BJ (cell line): ENCODE measurements at places on chromosomes 3 and 15.

- no peak for DNase-seq
Observed at GRCh38 chr3:47780741-47781684, 680 bp downstream of the SMARCC1 start.

- no peak for DNase-seq
Observed at GRCh38 chr15:98853617-98854420, 153.8 kb downstream of the PGPEP1L start.

DNA sequence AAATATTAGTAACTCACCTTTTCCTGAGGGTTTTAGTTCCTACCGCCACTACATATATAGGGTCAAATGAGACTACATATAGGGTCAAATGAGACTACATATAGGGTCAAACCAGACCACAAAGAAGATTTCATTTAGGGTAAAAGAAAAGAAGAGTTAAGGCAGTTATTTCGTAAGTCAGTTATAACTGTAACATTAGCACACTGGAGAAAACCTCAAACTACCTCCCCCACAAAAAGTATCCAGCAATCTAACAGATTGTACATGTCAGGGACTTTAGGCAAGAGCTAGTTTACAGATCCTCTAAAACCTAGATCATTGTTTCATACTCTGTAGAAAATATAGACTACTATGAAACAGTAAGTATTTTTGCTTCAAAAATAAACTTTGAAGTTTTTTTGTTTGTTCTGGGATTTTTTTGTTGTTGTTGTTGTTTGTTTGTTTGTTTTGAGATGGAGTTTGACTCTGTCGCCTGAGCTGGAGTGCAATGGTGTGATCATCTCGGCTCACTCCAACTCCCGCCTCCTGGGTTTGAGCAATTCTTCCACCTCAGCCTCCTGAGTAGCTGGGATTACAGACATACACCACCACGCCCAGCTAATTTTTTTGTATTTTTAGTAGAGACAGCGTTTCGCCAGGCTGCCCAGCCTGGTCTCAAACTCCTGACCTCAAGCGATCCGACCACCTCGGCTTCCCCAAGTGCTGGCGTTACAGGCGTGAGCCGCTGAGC lies 92.4 kb upstream of the CGNL1 start:
- DNase-seq = no peak

DNA sequence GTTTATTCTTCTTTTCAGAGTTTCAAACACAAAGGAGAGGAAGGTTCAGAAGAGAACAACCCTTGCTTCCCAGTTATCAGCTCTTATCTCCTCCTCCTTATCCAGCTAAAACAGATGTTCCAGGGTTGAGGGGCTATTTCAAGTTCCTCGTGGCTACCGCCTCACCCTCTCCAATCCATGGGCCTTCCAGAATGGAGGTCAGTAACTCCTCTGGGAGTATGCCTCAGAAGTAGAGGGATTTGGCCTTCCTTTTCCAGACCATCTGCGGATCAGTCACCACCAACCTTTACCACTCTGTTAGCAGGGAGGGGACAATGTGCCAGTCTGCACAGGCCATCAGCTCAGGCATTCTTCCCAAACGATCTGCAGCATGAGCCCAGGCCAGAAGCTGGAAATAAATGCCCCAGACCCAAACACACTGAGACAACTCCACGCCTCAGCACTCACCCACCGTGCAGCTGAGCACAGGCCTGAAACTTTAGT lies 14.8 kb downstream of the HTR3C start:
- DNase-seq = no peak

- DNase-seq = no peak
Observed at GRCh38 chr3:125136966-125137357, 75.6 kb downstream of the SLC12A8 start.

DNA sequence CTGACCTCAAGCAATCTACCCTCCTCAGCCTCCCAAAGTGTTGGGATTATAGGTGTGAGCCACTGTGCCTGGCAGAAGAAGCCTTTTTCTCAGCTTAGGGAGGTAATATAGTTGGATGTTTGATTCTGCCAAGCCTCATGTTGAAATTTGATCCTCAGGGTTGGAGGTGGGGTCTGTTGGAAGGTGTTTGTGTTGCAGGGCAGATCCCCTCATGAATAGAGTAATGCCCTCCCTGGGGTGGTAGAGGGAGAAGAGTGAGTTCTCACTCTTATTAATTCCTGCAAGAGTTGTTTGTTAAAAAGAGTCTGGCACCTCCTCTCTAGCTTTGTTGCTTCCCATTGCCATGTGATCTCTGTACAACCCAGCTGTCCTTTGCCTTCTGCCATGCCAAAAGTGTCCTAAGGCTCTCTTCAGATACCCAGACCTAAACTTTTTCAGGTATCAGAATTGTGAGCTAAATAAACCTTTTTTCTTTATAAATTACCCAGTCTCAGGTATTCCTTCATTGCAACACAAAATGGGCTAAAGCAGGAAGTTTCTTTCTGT lies 16.4 kb downstream of the NECTIN3 start:
- no peak for DNase-seq

DNA sequence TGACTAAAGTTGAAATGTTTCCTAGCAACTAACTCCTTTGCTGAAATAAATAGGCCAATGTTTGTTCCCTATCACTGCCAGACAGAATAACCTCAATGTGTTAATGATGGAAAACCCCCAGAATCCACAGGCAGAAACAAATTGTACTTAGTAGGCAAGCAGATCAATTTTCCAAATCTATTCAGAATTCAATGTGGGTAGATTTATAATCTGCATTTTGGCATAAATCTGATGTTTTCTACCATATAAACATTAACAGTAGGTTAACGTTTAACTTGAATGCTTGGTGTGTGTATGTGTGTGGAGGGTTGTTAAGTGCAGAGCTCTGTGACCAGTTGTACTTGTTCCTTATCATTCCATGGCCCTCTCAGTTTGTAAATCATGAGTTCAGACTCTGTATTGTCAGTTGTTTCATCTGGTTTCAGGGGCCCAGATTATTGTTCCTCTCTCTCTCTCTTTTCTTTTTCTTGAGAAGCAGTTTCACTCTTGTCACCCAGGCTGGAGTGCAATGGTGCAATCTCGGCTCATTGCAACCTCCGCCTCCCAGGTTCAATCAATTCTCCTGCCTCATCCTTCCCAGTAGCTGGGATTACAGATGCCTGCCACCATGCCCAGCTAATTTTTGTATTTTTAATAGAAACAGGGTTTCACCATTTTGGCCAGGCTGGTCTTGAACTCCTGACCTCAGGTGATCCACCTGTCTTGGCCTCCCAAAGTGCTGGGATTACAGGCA lies 32.8 kb downstream of the PLSCR1 start:
- no peak for DNase-seq

- DNase-seq = no peak
Observed at GRCh38 chr3:13016083-13016720, 57.0 kb downstream of the IQSEC1 start.

GRCh38 chr3:47380026-47380600 lies 708 bp upstream of the PTPN23 start:
- DNase-seq = no peak

- no peak for DNase-seq
Observed at GRCh38 chr3:147619921-147620560, 210.9 kb downstream of the ZIC1 start.

GRCh38 chr3:23385327-23385726 lies 182.2 kb downstream of the UBE2E2 start:
- DNase-seq = no peak

GRCh38 chr15:32823750-32824149 lies 105.9 kb downstream of the GREM1 start:
- no peak for DNase-seq

GRCh38 chr3:9770276-9770812 lies 597 bp upstream of the CAMK1 start:
- no peak for DNase-seq

GRCh38 chr15:88842156-88842555 lies 38.9 kb downstream of the ACAN start:
- no peak for DNase-seq

GRCh38 chr3:193546129-193546528 lies 8.6 kb downstream of the ATP13A4 start:
- DNase-seq = no peak

- no peak for DNase-seq
Observed at GRCh38 chr3:122067214-122067550, 12.0 kb downstream of the CD86 start.

DNA sequence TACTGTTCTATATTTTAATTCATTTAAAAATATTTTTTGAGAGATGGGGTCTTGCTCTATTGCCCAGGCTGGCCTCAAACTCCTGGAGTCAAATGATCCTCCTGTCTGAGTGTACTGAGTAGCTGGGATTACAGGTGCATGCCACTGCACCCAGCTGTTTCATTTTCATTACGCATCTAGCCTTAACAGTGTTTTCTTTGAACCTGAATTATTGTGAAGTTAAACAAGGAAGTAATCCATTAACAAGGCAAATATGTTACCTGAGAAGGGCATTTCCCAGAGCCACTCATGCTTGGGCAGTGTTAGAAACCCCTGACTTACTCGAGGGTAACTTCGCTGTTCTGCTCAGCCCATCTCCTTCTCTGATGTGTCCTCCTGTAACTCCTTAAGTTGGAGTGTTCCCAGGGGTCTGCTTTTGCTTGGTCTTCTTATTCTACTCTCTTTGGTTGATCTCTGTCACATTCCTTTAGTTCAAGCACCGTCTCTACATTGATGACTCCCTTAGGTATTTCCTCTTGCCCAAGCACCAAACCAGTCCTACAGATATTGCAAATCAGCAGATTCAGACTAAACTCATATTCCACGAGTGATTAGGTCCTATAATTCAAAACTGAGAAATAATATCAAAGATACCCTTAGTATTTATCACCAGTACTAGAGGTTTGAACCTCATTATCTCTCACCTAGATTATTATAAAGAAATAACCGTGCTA lies 107.9 kb downstream of the STAC start:
- DNase-seq = no peak

DNA sequence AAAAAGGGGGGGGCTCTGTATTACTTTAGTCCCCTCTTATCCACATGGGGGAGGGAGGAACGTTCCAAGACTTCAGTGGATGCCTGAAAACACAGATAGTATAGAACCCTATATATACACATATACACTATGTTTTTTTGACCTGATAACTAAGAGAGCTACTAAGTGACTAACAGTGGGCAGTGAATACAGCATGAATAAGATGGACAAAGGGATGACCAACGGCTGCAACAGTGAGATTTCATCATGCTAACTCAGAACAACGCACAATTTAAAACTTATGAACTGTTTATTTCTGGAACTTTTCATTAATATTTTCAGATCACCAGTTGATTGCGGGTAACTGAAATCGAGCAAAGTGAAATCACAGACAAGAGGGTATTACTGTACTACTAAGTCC lies 7.3 kb downstream of the DCUN1D1 start:
- DNase-seq = no peak

- no peak for DNase-seq
Observed at GRCh38 chr3:118412503-118412902, 622.1 kb downstream of the IGSF11 start.

DNA sequence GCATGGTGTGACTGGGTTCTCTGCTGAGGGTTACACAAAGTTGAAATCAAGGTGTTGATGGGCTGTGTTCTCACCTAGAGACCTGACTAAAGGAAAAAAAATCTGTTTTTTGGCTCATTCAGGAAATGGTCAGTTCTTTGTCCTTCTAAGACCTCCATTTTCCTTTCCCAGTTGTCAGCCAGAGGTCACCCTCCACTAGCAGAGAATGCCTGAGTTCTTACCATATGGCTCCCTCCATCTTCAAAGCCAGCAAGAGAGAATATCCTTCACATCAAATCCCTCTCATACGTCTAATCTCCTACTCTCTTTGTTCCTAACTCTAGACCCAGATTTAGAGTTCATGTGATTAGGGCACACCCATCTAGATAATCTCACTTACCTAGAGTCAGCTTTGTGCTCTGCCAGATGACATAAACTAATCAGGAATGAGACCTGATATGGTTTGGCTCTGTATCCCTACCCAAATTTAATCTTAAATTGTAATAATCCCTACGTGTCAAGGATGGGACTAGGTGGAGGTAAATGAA lies 19.4 kb downstream of the ANKRD28 start:
- no peak for DNase-seq

DNA sequence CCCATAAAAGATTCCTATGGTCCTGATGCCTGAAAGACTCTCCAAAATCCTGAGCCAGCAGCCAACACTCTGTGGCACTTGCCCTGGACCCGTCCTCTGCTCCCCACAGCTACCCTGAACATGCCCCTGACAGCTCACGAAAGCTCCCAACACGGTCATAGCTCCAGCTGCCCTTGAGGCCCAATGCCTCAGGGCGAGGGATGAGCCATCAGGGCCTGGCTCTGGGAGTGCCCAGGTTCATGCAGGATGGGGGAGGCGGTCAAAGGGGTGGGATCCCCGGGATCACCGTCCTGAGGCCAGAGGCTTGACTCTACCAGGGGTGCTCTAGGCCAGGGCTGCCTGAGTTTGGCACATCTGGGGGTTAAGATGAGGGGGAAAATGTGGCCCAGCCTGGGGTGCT lies 72.7 kb upstream of the RPL32 start:
- DNase-seq = no peak

GRCh38 chr15:77550301-77551251 lies 82.1 kb downstream of the LINGO1 start:
- no peak for DNase-seq

GRCh38 chr15:73802431-73803041 lies 49.4 kb upstream of the INSYN1 start:
- DNase-seq = no peak

GRCh38 chr3:31247850-31248562 lies 284.7 kb upstream of the STT3B start:
- DNase-seq = no peak

- DNase-seq = no peak
Observed at GRCh38 chr3:100779480-100779879, 70.2 kb downstream of the TFG start.
